ENCODE measurements at places on chromosomes 13 and 19.

- DNase-seq, result no peak
Measured at GRCh38 chr19:53873773-53874605, 6.3 kb downstream of the MYADM start.

DNA sequence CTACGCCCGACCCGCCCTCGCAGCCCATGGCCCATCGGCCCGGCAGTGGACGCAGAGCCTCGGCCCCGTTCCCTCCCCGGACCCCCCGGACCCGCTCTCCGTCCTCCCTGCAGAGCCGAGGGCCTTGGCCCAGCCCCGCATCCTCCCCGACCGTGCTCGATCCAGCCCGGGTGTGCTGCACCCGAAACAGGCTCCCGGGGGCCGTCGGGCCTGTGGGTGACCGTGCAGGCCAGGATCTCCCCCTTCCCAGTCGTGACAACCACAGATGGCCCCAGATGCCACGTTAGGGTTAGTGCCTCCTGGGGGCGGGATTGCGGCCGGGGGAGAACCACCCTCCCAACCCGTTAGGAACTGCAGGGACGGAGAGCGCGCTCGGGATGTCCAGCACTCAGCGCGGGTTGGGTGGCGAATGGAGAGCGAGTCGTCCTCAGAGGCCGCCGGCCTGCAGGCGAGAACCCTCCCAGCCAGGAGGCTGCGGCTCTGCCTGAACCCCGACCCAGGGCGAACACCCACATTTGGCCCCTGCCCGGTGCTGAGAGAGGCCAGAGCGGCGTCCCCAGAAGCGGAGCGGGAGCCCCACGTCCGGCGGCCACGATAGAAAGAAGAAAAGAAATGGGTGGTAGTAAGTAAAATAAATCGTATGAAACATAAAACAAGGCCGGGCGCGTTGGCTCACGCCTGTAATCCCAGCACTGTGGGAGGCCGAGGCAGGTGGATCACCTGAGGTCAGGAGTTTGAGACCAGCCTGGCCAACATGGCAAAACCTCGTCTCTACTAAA lies 6.7 kb upstream of the MADCAM1 start:
- DNase-seq, result no peak

DNA sequence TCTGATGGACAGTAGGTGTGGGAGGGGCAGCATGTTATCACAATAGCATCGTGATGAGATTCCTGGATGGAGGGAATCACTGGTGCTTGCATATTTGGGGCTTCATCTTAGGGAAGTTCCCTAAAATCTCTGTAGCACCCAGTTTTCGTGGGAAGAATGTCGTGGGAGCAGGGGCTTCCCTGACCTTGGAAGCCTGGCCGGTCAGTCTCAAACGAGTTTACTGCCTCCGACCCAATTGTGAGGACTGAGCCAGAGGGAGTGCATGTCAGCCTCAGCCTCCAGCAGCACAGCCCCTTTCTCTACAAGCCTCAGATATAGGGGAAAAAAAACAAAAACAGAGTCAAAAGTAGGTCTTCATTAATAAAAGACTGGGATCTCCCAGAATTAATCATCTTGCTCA lies 32.2 kb downstream of the COL4A2 start:
- DNase-seq, result no peak

DNA sequence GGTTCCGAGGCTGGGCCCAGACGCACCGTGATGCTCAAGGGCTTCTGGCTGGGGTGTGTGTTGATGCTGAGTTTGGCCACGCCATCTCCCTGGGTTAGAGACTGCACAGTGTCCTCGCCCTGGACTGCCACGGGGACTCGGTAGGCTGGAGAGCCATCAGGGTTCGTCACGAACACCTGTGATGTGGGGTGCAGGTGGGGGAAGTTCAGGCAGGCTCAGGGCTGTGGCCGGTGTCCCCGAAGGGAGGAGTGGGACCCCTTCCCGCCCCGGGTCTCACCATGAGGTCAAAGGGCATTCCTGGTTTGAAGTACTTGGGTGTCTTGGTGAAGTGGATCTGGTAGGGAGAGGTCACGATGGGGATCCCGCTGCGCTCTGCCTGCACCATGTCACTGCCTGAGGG lies 8.2 kb downstream of the C3 start:
- no peak for DNase-seq

GRCh38 chr13:77476456-77476855 lies 59.0 kb upstream of the SCEL start:
- no peak for DNase-seq

- DNase-seq, result no peak
Measured at GRCh38 chr13:45320876-45321629, 19.9 kb downstream of the TPT1 start.

DNA sequence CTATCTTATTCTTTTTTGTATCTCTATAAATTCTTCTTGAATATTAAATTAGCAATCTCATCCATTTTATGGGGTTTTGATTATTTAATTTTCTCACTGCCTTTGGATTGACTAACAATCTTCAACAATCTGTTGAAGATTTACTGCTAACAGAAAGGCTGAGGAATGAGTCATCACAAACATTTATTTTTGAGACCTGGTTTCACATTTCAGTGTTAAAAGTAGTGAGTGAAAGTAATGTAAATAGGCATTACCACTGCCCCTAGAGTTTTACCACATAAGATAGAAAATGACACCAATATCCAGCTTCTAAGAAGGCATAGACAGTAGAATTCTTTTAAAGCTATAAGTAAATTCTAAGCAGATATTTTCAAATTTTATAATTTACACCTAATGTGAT lies 472.8 kb downstream of the OLFM4 start:
- DNase-seq, result no peak

DNA sequence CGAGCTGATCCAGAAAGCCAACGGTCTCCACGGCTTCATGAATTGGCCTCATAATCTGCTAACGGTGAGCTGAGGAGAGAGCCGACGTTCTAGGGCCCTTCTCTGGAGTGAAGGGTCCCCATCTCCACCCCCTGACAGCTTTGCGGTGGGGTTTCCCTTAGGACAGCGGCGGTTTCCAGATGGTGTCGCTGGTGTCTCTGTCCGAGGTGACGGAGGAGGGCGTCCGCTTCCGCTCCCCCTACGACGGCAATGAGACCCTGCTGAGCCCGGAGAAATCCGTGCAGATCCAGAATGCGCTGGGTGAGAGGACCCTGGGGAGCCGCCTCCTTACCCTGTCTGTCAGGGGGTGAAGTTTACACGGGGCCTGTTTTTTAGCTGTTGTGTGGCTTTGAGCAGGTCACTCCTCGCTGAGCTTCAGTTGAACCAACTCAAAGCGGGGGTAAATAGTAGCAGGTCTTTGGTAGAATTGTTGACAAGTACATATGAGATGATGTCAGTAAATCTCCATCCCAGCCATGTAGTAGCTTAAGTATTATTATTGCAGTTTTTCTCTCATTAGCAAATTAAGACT lies 801 bp downstream of the QTRT1 start:
- DNase-seq, result no peak

- DNase-seq, result no peak
Measured at GRCh38 chr19:6730153-6730804, 7.1 kb downstream of the GPR108 start.

- DNase-seq, result no peak
Measured at GRCh38 chr13:82661126-82661525, 1221.1 kb downstream of the SLITRK1 start.

GRCh38 chr13:49342454-49342853 lies 94.7 kb downstream of the CDADC1 start:
- DNase-seq, result no peak

- DNase-seq, result no peak
Measured at GRCh38 chr19:8120636-8121480, 28.5 kb downstream of the FBN3 start.

- DNase-seq, result no peak
Measured at GRCh38 chr13:103174966-103175365, 108.7 kb upstream of the SLC10A2 start.

DNA sequence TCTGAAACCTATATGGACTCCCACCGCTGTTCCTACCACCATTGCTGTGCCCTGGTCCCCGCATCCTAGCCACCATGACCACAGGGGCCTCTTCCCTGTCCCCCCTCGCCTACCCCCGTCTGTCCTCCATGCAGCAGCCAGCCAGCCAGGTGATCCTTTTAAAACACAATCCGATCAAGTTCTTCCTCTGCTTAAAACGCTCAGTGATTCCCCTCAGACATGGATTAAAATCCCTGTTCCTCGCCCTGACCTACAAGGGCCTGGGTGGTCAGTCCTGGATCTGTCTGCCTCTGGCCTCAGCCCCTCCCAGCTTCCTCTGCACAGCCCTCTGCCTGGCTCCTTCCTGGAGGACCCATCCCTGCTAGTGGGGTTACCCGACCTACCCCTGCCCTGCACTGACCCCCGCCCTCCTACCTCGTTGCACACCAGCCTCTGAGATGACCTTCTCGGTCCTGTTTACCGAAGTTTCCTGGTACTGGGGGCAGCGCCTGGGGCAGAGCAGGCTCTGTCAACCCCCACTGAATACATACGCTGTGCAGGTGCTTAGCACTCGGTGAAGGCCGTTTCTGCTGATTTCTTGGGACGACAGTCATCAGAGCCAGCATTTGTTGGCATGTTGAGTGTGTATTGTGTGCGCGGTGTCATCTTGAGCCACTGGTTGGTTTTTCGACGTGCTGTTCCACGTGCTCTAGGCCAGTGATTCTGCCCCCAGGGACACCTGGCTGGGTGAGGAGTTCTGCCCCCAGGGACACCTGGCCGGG lies 14.7 kb upstream of the LENG8 start:
- DNase-seq, result no peak

DNA sequence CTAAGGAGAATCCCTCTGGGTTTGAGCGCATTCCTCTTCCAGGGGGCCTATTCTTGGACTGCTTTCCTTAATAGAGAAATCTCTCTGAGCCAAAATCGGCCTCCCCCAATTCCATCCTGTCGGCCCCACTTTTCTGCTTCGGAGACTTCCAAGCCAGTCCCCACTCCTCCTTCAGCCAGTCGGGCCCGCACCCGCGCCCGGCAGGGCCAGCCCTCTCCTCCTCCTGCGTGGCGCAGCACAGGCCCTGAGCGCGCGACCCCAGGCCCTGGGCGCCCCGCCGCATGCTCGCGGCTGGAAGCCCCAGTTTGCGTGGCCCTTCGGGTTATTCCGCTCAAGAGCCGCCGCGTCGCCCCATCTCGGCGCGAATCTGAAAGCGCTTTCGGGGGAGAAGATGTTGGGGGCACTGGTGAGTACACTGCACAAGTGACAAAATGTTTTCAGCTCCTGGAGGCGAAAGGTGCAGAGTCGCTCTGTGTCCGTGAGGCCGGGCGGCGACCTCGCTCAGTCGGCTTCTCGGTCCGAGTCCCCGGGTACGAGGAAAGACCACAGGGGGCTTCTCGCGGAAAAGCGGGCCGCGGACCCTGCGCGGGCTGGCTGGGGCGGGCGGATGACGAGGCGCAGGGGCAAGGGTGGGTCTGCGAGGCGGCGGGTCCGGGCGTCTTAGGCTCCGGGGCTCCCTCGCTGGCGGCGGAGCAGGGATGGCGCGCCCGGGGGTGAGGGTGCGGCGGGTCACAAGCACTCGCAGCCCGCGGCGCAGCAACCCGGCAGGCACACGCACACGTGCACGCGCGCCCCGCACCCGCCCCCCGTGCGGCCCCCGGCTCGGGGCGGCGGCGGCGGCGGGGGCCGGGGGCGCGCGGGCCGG lies at the start of gene IL17D:
Gene IL17D (plus strand): TSS at position 785 of the 865 bp plus-strand sequence. CDS start 303 bp downstream, outside the sequence.
- DNase-seq, result no peak

DNA sequence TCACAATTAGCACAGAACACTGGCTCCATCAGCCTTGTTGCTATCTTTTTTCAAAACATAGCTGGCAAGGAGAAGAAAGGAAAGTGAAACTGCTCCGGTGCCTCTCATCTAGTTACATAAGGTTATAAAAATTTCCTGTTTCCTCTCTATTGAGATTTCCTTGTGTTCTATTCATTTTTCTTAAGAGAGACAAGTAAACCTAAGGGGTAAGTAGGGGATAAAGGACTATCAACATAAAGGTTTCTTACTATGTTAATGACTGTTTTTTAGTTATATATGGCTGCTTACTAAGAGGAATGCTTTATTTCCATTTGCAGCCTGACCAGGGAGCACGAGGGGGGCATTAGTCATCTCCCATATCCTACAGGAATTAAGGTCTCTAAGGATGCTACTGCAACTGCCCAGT lies 73.2 kb upstream of the MLNR start:
- DNase-seq, result no peak

DNA sequence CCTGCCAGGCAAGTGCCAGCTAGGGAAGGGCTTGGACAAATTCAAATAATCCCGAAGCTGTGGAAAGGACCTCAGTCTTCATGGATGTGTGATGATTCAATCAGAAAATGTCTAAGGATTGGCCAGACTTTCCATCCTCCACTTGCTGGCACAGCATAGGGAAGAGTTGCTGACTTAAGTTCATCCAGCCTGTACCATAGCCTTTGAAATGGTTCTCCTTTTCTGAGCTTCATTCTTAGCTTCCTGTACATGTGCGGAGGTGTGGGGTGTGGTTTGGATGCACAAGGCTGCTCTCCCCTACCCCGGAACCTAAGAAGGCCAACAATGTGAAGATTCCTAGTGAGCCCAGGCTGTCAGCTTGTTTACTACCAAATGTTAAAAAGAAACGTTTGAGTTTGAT lies 959 bp upstream of the IGFL3 start:
- DNase-seq, result no peak

GRCh38 chr13:24630851-24631620 lies 49.2 kb upstream of the ATP12A start:
- no peak for DNase-seq

DNA sequence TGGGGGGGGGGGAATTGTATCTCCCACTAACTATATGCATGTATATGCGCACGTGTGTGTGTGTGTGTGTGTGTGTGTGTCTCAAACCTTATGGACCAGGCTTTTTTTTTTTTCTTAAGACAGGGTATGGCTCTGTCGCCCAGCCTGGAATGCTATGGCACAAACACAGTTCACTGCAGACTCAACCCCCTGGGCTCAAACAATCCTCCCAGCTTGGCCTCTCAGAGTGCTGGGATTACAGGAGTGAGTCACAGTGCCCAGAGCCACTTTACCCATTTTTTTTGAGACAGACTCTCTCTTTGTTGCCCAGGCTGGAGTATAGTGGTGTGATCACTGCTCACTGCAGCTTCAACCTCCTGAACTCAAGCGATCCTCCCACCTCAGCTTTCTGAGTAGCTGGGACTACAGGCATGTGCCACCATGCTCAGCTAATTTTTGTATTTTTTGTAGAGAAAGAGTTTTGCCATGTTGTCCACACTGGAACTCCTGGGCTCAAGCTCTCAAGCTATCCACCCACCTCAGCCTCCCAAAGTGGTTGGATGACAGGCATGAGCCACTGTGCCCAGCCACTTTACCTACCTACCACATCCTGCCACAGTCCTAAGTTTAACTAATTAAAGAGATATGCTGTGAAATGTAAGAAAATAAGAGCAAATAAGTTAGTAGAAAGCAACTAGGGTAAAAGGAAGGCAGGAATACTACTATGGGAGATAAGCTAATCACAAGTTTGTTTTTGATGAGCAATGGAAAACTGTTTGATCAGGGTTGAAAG lies 2.4 kb downstream of the ZMYM5 start:
- DNase-seq, result no peak

DNA sequence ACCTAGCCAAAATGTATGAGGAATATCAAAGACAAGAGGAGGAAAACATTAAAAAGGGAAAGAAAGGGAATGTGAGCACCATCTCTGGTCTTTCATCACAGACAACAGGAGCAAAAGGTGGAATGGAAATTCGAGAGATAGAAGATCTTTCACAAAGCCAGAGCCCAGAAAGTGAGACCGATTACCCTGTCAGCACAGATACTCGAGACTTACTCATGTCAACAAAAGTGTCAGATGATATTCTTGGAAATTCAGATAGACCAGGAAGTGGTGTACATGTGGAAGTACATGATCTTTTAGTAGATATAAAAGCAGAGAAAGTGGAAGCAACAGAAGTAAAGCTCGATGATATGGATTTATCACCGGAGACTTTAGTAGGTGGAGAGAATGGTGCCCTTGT lies 217.0 kb downstream of the NBEA start:
- DNase-seq, result no peak
